Memory B cell (primary cell): ENCODE measurements at places on chromosomes 6 and 20.

- no peak overlapping the region for H3K4me3 ChIP-seq
- no peaks in the 10 kb centered on the region for H3K36me3 ChIP-seq
- no peak overlapping the region for H3K27ac ChIP-seq
- no peaks in the 10 kb centered on the region for H3K4me1 ChIP-seq
- no peaks in the 10 kb centered on the region for H3K27me3 ChIP-seq
These were observed 215.1 kb downstream of the CBLN4 start for GRCh38 chr20:55790178-55790577.

GRCh38 chr20:33301192-33301930 is 18.3 kb downstream of the BPIFB1 start:
- no peaks in the 10 kb centered on the region for H3K36me3 ChIP-seq
- no peak overlapping the region for H3K4me3 ChIP-seq
- H3K27me3 ChIP-seq, result peaks cover 12% of the 10 kb centered on the region
- no peaks in the 10 kb centered on the region for H3K4me1 ChIP-seq
- DNase-seq, result no peak

- no peaks in the 10 kb centered on the region for H3K27me3 ChIP-seq
- H3K4me1 ChIP-seq, result peaks cover 47% of the 10 kb centered on the region
- peak overlapping the region; percentile 91 for H3K27ac ChIP-seq
- peak overlapping the region; percentile 74 for H3K4me3 ChIP-seq
These were observed 2.8 kb downstream of the CDC25B start for GRCh38 chr20:3798908-3799248.

DNA sequence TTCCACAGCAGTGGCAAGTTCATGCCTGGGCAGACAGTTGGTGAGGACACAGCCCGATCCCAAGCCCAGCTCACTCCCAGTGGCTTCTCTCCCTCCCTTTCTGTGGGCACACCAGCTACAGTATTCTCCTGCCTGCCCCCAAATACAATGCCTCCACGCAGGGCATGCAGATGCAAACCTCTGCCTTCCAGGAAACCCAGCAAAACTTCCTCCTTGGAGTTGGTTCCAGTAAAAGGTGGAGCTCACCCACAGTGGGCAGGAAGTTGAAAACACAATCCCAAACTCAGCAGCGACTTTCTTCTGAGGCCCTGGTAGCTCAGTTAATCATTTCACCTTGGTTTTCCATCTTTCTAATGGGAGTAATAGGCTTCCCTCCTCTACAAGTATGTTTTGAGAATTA is 93.7 kb downstream of the LY86 start:
- DNase-seq, result no peak
- peaks cover 3% of the 10 kb centered on the region for H3K27me3 ChIP-seq
- no peak overlapping the region for H3K27ac ChIP-seq
- H3K4me3 ChIP-seq, result no peak overlapping the region
- no peaks in the 10 kb centered on the region for H3K36me3 ChIP-seq

DNA sequence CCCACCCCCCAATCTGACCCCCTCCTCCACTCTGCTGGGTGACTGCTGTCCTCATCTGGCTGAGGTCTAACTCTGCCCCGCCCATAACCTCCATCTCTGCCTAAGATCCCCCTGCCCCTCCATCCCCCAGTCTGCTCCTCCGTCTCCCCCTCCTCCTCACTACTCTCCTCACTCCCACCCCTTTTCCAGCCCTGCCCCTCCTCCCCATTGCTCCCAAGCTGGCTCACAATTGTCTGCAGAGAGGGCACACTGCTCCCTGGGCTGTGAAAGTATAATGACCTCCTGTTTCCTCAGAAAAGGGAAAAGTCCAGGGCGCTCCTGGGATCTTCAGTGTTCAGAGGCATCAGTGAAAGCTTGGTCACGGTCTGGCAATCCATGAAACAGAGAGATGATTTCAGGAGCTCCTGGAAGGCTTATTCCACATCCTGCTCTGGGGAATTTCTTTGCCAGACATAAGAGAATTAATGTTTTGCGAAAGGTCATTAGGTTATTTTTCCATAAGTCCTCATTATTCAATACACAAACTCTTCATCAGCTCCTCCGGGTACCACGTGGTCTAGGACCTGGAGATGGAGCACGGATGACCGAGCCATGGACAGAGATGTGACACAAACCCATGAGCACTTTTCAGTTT is 21.5 kb downstream of the CST5 start:
- no peaks in the 10 kb centered on the region for H3K4me1 ChIP-seq
- H3K27ac ChIP-seq, result no peak overlapping the region
- DNase-seq, result no peak
- no peaks in the 10 kb centered on the region for H3K27me3 ChIP-seq
- no peaks in the 10 kb centered on the region for H3K36me3 ChIP-seq

DNA sequence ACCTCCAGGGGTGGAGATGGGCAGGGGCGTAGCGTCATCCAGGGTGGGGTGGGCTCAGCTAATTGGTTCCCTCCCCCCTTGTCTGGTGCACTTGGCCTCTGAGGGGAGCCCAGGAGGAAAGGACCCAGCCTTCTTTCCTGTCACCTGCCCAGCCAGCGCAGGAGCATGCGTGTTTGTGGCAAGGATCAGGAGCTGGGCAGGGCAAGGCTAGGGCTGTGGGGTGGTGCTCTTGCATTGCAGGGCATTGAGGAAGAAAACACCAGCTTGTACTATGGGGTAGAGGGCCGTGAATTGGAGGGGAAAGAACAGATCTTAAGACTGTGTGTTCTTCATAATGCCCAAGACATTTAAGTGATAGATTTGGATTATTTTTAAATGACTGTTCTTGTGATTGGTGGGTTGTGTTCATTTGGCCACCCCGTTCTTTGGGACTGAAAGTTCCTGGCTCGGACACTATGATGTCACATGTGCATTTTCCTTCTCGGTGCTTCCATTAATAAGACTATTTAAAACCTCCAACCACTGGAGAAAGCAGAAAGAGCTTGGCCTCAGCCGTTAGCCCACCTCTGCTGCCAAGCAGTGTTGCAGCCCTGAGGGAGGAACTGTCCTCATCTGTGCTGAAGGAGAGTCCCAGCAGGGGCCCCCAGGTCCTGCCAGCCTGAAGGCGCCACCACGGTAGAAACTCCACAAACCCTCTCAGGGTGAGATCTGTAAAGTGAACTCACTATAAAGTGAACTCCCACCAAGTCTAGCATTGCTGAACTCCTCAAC is 136.2 kb upstream of the INSM1 start:
- no peak overlapping the region for H3K4me3 ChIP-seq
- H3K4me1 ChIP-seq, result no peaks in the 10 kb centered on the region
- H3K36me3 ChIP-seq, result no peaks in the 10 kb centered on the region
- no peak overlapping the region for H3K27ac ChIP-seq
- DNase-seq, result no peak

GRCh38 chr6:91704531-91704930 is 1117.7 kb upstream of the MAP3K7 start:
- no peaks in the 10 kb centered on the region for H3K36me3 ChIP-seq
- no peak for DNase-seq
- H3K4me3 ChIP-seq, result no peak overlapping the region
- H3K27ac ChIP-seq, result no peak overlapping the region
- no peaks in the 10 kb centered on the region for H3K4me1 ChIP-seq

- peaks cover 2% of the 10 kb centered on the region for H3K4me1 ChIP-seq
- no peak overlapping the region for H3K27ac ChIP-seq
- peaks cover 15% of the 10 kb centered on the region for H3K27me3 ChIP-seq
- H3K4me3 ChIP-seq, result no peak overlapping the region
- DNase-seq, result no peak
These were observed 87.7 kb upstream of the FAM184A start for GRCh38 chr6:119166024-119166784.

DNA sequence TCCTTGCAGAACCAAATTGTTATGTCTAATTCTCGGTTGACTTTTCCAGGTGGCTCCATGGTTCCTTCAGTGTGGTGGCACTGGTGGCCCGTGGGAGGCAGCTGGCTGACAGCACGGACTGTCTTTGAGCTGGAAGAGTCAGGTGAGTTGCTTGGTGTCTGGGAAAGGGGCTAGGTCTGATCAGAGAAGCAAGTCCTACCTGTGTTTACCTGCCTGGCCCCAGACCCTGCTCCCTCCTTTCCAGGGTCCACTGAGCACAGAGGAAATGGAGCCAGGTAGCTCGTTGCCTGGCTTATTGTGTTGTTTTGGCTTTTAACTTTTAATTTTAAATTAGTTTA is 111.8 kb downstream of the BANF2 start:
- H3K27ac ChIP-seq, result no peak overlapping the region
- peaks cover under 1% of the 10 kb centered on the region for H3K27me3 ChIP-seq
- no peak for DNase-seq
- no peaks in the 10 kb centered on the region for H3K36me3 ChIP-seq
- peaks cover 4% of the 10 kb centered on the region for H3K4me1 ChIP-seq

DNA sequence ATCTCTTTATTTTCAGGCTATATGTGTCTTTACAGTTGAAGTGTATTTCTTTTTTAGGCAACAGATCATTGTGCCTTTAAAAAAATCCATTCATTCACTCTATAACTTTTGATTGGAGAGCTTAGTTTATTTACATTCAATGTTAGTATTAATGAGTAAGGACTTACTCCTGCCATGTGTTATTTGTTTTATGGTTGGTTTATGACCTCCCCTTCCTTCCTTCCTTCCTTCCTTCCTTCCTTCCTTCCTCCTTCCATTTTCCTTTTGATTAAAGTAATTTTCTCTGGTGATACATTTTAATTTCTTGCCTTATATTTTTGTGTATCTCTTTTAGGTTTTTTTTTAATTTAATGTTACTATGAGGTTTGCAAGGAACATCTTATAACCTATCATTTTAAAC is 1005.3 kb upstream of the EPHA7 start:
- no peak for DNase-seq
- no peaks in the 10 kb centered on the region for H3K27me3 ChIP-seq
- H3K4me3 ChIP-seq, result no peak overlapping the region
- H3K36me3 ChIP-seq, result no peaks in the 10 kb centered on the region
- H3K27ac ChIP-seq, result no peak overlapping the region

DNA sequence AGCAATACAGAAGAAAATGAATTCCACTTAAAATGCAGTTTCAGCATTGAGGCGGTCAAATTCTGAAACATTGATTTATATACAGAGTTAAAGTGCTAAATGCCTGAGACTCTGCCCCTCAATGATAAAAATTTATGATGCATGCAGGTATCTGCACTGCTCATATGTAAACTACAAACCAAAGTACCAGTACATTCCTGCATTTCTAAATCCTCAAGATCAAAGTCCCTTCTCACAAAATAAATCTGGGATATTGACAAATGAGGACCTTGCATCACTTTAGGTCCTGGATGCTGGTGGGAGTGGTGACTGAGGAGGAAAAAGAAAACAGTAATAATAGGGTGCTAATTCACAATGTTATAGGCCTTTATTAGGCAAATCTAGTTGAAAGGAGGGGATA is 101.9 kb downstream of the FIG4 start:
- H3K4me1 ChIP-seq, result peaks cover 7% of the 10 kb centered on the region
- H3K4me3 ChIP-seq, result no peak overlapping the region
- no peaks in the 10 kb centered on the region for H3K27me3 ChIP-seq
- peaks cover 26% of the 10 kb centered on the region for H3K36me3 ChIP-seq
- peak overlapping the region; percentile 70 for H3K27ac ChIP-seq
- no peak for DNase-seq

- H3K27ac ChIP-seq, result no peak overlapping the region
- DNase-seq, result no peak
- no peaks in the 10 kb centered on the region for H3K4me1 ChIP-seq
- peaks cover 23% of the 10 kb centered on the region for H3K36me3 ChIP-seq
These were observed 73.0 kb downstream of the RNGTT start for GRCh38 chr6:88890394-88890793.

DNA sequence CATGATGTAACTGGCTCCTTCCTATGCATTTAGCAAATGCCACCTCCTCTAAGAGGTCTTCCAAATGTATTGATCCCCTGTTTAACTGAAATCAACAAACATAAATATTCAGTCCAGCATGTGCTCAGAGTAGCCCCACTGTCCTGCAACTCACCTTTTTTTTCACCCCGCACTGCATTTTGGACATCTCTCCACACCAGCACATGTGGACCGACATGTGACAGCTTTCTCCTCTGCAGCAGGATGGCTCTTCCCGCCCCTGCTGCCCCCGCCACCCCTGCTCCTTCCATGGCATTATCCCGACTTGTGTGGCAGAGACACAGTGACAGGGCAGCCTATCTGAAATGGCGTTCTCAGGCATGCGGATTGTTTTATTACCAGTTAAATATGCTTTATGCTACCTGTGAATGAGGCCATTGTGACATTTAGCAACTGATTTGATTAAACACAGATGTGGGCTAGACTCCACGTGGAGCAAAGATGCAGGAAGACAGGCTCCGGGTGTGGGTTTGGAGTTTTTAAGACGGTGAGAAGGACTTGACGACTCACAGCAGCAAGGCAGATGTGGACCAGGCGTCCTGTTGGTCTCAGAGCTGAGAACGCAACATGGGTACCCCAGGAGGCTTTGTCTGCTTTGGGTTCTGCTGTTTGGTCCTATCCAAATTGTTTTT is 161.2 kb downstream of the EYA2 start:
- H3K27me3 ChIP-seq, result peaks cover 10% of the 10 kb centered on the region
- no peaks in the 10 kb centered on the region for H3K4me1 ChIP-seq
- no peak overlapping the region for H3K4me3 ChIP-seq
- H3K36me3 ChIP-seq, result peaks cover 2% of the 10 kb centered on the region
- no peak overlapping the region for H3K27ac ChIP-seq
- no peak for DNase-seq

DNA sequence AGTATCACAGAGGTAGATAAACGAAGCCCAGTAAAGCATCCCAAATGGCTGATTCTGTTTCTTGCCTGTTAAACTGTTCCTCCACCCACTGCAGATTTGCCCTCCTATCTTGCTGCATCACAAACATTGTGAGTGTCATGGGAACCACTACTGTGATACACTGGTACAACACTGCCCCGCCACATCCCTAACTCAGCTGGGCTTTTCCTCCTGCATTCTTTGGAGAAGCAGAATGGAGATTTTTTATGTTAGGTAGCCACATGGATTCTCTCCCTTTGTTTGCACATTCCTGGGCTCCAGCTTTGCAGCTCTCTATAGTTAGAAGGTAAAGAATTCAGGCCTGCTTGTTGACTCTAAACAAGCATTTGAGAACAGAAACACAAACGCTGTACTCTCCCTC is 234.1 kb downstream of the TMEM242 start:
- peaks cover 34% of the 10 kb centered on the region for H3K36me3 ChIP-seq
- no peak overlapping the region for H3K27ac ChIP-seq
- no peak for DNase-seq

GRCh38 chr6:70166088-70166958 is 136.6 kb downstream of the COL9A1 start:
- DNase-seq, result peak; percentile 21
- peak overlapping the region; percentile 1 for H3K4me3 ChIP-seq
- H3K27me3 ChIP-seq, result no peaks in the 10 kb centered on the region
- peaks cover 29% of the 10 kb centered on the region for H3K36me3 ChIP-seq
- peaks cover 4% of the 10 kb centered on the region for H3K4me1 ChIP-seq

- H3K27ac ChIP-seq, result no peak overlapping the region
- no peak overlapping the region for H3K4me3 ChIP-seq
These were observed 36.9 kb downstream of the CEBPB start for GRCh38 chr20:50227506-50227905.

- peaks cover 3% of the 10 kb centered on the region for H3K4me1 ChIP-seq
- no peak overlapping the region for H3K27ac ChIP-seq
- peaks cover 1% of the 10 kb centered on the region for H3K36me3 ChIP-seq
- H3K27me3 ChIP-seq, result peaks cover 4% of the 10 kb centered on the region
- no peak overlapping the region for H3K4me3 ChIP-seq
- no peak for DNase-seq
These were observed 391.8 kb downstream of the CDC5L start for GRCh38 chr6:44779130-44779826.

- no peak overlapping the region for H3K4me3 ChIP-seq
- H3K36me3 ChIP-seq, result no peaks in the 10 kb centered on the region
- peaks cover 3% of the 10 kb centered on the region for H3K4me1 ChIP-seq
These were observed 136.1 kb downstream of the FOXC1 start for GRCh38 chr6:1745814-1746213.
